ENCODE measurements at places on chromosomes 12 and 14. TPM values are rescaled to one million over a fixed set of nuclear protein-coding genes. Genes with fewer than 3 reads are reported as not detected.
A peak's percentile ranks its signal among the peaks of the same experiment; 100 is the strongest.

DYNC1H1 gene
- 298 TPM for total RNA-seq

SAMD4A gene
- total RNA-seq, result 12.1 TPM

GRCh38 chr12:102669056-102669455 lies 188.7 kb upstream of the IGF1 start:
- no peaks in the 10 kb centered on the region for H3K27me3 ChIP-seq
- no peak overlapping the region for H3K4me3 ChIP-seq
- no peak overlapping the region for H3K27ac ChIP-seq

DNA sequence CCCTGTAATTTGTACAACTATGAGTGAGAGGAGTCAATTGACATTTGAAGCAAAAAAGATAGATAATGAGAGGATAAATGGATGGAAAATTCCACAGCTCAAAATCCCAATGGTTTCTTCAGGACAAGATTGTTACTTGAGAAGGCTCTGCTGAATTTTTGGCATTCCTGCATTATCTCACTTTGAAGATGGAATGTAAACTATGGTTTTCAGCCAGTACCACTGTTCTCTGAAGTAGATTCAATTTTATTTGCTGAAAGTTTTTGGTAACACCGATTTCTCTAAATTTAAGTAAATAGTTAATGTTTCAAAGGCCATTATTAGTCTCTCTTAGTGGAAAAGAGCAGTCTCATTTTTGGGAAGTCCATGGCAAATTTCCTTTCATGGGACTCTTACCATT lies 121.9 kb upstream of the SLC38A2 start:
- peak overlapping the region; percentile 0 for H3K4me3 ChIP-seq
- DNase-seq, result peak; percentile 40
- H3K36me3 ChIP-seq, result no peaks in the 10 kb centered on the region
- H3K27me3 ChIP-seq, result no peaks in the 10 kb centered on the region

- no peak overlapping the region for H3K4me3 ChIP-seq
- 0 out of 2 replicates have a peak, but pooled peaks cover 4% of the 10 kb centered on the region for H3K4me1 ChIP-seq
- no peaks in the 10 kb centered on the region for H3K27me3 ChIP-seq
- DNase-seq, result peak; percentile 71
- no peak overlapping the region for H3K27ac ChIP-seq
Measured at GRCh38 chr12:129911428-129912049, 7.7 kb upstream of the TMEM132D start.

DNA sequence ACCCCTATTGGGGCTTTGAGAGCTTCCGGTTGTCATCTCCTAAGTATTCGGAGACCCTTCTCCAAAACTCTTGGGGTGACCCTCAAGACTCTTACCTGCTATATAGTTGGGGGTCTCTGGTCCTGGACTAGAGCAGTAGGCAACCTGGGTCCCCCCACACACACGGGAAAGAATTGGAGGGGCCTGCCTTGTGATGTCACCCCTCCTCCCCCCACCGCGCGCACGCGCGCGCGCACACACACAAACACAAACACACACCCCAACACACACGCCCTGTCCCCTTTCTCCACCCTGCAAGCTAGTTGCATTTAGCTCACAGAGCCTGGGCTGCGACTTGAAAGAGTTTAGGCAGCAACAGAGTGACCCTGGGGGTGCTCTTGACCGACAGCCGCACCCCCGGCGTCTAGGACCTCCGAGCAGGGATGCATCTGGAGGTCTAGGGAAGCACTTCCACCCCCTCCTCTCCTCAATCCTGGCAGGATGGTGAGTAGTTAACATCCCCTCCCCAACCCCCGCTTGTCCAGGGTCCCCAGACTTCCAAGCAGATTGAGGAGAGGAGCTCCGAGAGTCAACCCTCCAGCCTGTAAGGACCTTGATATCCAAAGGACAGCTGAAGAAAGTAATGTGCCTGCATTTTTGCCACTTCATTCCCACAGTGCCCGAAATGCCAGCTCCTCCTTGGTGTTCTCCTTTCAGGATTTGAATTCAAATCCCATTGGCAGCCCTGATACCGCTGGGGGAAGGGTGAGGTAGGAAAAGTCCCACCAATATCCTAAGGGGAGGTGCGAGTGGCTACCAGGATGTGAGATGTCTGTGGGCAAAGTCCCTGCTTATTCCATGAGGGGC lies 1.4 kb upstream of the DNAJC14 start:
- H3K4me3 ChIP-seq, result peak overlapping the region; percentile 66
- peaks cover 4% of the 10 kb centered on the region for H3K4me1 ChIP-seq
- DNase-seq, result peak; percentile 72
- peak overlapping the region; percentile 94 for H3K27ac ChIP-seq
- H3K27me3 ChIP-seq, result no peaks in the 10 kb centered on the region

DNA sequence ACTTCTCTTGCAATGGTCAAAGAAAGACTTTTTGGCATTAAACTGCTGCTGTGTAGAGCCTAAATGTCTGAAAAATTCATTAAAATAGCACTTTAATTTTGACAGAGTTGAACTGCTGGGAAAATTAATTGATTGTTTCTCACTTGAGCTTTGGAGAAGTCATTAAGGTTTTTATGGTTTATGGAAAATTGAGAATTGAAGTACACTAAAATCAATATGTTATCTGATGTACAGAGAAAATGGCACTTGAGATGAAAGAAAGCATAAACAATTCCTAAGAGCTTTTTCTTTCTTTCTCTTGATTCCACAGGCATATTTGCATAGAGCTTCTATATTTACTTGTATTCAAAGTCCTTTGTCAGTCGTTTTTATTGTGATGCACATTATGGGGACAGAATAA lies 188.5 kb upstream of the CAND1 start:
- H3K4me1 ChIP-seq, result no peaks in the 10 kb centered on the region
- no peak overlapping the region for H3K4me3 ChIP-seq
- no peak for DNase-seq
- no peaks in the 10 kb centered on the region for H3K27me3 ChIP-seq

ADAMTS20 gene
- 0.03 TPM for total RNA-seq

GRCh38 chr12:87015352-87015751 lies 759.2 kb upstream of the MGAT4C start:
- no peak for DNase-seq
- H3K4me3 ChIP-seq, result no peak overlapping the region
- H3K27me3 ChIP-seq, result no peaks in the 10 kb centered on the region
- no peak overlapping the region for H3K27ac ChIP-seq
- no peaks in the 10 kb centered on the region for H3K4me1 ChIP-seq

DNA sequence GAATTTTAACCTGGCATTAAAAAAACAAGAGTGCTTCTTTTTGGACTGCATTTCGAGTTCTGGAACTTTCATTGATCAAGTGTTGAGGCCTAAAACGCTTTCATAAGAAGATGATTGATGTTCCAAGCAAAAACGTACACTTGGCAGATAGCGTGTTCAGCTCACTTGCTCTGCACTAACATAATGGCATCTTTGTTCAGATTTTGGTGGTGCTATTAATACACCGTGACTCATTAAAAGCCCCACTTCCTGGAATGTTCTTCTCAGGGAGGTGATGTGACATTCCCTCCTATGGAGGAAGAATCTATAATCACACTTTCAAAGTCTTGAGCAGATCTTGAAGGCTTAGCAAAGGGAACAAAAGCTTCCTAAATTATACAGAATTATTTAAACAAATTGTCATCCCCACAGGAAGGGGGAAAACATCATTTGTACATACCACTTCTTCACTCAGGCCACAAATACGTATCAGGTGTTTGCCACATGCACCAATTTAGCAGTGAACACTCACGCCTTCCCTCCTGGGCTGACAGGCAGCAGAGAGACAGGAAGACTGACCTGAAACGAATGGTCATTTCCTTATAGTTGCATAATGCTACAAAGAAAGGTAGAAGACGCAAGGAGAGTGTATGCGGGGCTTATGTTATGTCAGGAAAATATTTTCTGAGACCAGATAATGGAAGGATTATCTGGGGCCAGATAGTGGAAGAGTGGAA lies 15.4 kb downstream of the HSP90AA1 start:
- no peak overlapping the region for H3K4me3 ChIP-seq
- H3K27me3 ChIP-seq, result no peaks in the 10 kb centered on the region
- H3K36me3 ChIP-seq, result peaks cover 4% of the 10 kb centered on the region

SPRING1 gene
- total RNA-seq, result 18.6 TPM

- H3K36me3 ChIP-seq, result no peaks in the 10 kb centered on the region
- DNase-seq, result no peak
- H3K27me3 ChIP-seq, result no peaks in the 10 kb centered on the region
- H3K4me3 ChIP-seq, result no peak overlapping the region
Measured at GRCh38 chr12:92927055-92927435, 2.0 kb downstream of the EEA1 start.

- peak; percentile 2 for DNase-seq
- no peak overlapping the region for H3K27ac ChIP-seq
- H3K4me3 ChIP-seq, result no peak overlapping the region
- no peaks in the 10 kb centered on the region for H3K27me3 ChIP-seq
- no peaks in the 10 kb centered on the region for H3K36me3 ChIP-seq
Measured at GRCh38 chr12:52209321-52209720, 17.5 kb upstream of the KRT80 start.

All from SJCRH30 (cell line).